ENCODE measurements at places on chromosomes 4 and X.

- no peak for DNase-seq
These were observed 89.5 kb downstream of the ELOVL6 start for GRCh38 chr4:110108960-110109359.

DNA sequence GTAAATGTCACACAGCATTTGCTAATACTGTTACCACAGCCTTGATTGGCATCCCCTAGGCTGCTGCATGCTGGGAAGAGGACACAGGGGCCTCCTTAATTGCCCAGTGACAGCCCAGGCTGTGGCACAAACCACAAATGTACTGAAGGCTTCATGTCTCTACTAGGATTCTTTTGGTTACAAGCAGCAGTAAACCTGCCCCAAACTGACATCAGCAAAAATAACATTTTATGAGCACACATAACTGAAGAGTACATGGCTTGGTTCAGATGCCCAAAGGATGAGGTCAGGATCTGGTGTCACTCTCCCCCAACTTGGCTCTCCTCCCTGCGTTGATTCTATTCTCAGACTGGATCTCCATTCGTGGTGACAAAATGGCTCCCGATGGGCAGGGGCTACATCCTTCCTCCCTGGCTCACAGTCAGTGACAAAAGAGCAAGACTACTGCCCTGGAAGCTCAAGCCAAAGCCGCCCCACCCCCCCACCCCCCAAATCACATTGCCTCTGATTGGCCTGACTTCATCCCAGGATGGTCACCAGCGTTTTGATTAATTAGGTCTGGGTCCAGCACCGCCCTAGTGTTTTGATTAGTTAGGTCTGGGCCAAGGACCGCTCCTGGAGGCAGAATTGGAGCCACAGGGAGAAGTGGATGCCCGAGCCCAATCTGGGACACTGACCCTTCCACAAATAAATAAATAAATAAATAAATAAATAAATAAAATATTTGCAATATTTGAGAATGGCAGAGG, 180.5 kb upstream of the RBPJ start:
- DNase-seq = peak; percentile 63

GRCh38 chr4:6189511-6189910, 10.8 kb downstream of the JAKMIP1 start:
- DNase-seq = no peak

GRCh38 chrX:134426281-134426680, 33.7 kb upstream of the HPRT1 start:
- no peak for DNase-seq

GRCh38 chrX:9133426-9133825, 99.5 kb upstream of the FAM9B start:
- DNase-seq = peak; percentile 32

DNA sequence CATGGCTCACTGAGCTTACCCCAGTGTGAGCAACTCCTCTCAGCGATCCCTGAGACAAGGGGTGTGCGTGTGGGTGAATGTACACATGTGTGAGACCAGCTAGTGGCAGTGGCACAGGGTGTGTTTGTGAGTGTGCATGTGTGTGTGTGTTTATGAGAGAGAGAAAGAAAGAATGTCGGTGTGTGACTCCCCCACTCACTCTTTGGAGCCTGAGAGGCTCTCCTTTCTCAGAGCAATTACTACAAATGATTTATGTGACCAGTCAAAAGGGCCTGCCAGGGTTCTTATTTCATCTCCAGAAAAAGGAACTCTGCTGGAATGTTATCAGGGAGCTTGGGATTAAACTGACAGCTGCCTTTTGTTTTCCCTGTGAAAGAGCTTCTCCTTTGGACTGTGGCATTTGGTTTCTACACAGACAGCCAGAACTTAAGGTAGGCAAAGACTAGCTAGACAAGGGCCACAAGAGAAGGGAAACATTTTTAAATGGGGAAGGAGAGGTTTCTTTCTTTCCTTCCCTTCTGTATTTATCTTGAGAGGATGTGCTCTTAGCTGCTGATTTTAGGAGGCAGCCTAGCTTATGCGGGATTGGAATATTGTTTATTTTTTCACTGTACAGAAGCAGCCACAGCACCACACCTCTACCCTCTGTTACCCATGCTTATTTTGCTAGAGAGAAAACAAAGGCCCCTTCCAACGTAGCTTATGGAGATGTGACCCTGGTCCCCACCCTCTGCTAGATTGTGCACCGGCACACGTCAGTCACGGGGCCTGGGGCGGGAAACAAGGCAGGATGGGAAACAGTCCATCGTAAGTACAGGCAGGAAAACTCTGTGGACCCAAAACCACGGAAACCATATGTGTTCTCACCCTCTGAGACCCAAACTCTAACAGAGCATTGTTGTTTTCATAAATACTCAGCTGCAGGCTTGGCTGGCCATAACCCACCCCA, 143.5 kb downstream of the MGST2 start:
- no peak for DNase-seq

Data from iris pigment epithelial cell (primary cell).